ENCODE measurements at places on chromosomes 16 and 17. TPM values are rescaled to one million over a fixed set of nuclear protein-coding genes. Genes with fewer than 3 reads are reported as not detected.

DNA sequence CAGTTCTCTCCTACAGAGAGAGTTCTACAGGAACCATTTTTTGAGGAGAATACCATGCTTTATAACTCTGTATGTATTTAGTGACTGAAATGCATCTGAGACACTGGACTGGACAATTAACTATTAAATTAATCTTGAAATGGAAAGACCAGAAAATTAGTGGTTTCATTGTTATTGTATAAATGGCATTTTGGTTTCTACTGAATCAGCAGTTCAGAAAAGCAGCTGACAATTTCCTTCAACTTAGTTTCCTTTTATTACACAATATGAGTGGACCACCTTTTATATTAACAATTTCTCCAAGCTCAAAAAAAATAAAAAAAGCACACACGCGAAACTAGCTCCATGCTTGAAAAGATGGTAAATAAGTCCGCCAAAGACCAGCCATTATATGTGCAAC lies 66.1 kb upstream of the SLC12A3 start:
- no peak for DNase-seq

DNA sequence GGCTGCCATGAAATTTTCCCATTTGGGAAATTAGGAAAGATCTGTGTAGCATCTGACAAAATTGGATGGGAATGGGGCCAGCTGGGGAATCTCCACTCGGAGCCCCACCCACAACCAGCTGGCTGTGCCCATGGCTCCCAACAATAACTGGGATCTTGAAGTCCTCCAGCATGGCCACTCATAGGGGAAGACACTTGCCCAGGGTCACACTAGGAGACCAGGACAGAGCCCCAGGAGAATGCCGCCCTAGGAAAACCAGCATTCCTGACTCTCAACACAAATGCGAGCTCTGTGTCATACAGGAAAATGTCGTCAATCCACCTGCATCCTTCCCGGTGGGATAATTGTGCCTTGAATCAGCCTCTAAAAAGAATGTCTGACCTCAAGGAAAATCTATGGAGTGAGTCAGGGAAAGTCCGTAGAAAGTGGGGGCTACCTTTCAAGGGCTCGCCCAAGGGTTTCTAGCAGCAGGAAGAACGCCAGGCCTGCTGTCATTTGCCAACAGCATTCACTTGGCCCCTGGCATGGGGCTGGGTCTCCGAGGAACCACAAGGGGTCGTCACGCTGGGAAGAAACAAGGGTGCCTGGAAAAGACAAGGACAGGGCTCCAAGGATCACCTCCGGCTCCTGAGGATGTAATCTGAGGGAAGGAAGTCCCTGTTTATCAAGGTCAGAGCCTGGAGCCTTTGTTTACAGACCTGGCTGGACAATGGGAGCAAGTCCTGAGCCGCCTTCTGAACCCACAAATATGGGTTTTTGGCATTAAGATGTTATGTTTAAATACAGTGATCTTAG lies 15.9 kb downstream of the CDH5 start:
- no peak for DNase-seq

DNA sequence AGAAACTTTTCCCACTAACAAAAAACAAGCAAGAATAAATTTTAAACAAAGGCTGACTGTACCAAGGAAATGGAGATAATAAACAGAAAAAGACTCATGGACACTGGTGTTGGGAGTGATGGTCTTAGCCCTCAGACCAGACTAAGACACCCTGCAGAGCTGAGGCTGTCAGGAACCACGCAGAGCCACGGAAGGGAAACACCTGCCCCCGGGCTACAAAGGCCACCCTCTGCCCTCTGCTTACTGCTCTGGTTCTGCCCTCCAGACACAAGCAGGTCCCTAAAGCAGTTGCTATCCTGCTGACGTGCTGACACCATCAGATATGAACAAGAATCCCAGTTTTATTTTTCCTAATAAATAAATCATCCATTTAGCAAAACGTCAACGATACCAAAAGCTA lies 80.0 kb downstream of the ANKRD11 start:
- no peak for DNase-seq

DNA sequence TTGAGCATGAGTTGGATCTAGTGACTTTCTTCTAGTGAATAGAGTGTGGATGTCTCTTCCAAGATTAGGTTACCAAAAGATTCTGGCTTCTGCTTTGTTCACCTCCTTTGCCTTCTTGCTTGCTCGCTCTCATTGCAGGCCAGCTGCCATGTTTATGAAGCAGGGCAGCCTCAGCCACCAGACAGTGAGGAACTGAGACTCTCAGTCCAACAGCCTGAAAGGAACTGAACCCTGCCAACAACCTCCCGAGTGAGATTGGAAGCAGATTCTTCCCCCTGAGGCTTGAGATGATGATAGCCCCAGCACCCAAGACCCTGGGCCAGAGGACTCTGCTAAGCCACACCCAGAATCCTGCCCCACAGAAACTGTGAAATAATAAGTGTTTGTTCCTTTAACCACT lies 48.4 kb downstream of the NOG start:
- DNase-seq, result no peak

DNA sequence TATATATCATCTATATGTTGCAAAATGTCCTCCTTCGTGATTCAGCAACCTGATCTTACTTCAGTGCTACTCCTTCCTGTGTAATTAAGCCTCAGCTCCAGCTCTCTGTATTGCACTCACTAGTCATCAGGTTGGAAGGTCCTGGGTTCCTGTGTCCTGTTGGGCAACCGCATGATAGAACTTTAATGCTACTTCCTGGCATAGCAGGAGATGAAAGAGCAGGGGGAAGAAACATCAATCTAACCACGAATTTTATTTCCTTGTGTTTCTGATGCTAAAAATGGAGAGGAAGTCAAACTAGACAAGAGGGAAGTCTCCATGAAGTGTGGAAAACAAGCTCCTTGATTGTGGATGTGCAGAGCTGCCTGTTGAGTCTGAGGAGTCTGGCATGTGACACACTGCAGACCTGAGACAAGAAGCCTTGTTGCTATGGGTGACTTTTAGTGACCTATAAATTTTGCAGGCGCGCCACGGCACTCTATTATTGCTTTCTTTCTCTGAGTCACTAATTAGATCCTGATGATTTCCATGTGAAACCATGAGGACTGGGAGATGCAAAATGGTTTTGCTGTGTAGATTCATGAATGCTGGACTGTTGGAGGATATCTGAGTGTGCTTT lies 25.6 kb downstream of the IGSF6 start:
- DNase-seq, result no peak

SLC52A1 gene
- total RNA-seq, result not detected
